ENCODE measurements at places on chromosomes 12 and 14.

DNA sequence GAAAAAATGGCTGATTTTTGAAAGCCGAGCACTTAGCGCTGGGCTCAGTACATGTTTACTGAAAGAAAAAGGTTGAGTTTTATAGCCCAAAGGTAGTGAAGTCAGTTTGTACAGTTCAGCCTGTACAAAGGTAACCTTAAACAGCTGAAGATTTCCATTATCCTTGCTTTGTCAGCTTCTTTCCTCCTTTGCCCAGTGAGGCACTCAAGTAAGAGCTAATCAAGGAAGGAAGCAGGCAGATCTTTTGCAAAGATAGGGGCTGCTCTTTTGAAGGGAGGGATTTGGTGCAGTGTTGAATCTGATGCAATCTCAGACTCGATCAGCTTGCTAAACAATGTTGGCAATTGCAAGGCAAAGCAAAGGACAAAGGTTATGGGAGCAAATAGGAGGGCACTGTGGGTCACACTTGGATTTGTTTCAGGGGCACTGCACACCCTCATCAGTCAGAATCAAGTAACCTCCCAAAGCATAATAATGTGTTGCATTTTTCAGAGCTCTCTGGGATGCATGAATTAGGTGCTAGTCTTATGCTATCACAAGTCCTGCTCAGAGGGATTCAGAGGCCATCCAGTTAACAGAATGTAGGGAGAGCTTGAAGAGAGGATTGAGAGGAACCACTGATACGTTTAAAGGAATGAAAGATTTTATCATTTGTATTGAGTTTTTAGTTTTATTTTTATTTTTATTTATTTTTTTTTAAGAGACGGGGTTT lies 44.4 kb downstream of the ANO6 start:
- no peak for DNase-seq

GRCh38 chr14:95504135-95505029 lies 12.1 kb downstream of the SYNE3 start:
- DNase-seq: no peak

DNA sequence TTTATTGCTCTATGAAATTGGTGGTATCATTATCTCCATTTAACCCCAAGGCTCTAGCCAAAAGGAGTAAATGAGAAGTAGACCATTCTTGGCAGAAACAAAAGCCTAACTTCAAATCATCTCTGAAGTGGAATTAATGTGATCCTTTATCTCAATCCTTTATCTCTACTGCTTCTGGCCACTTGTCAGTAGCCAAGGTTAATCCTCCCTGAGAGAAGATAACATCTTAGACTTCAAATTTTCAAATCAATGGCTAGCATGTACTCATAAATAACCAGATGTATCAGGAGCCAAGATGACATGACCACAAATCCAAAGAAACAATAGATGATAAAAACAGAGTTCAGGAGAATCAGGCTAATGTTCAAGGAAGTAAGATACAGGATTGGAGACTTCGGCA lies 123.1 kb upstream of the RASSF8 start:
- no peak for DNase-seq

DNA sequence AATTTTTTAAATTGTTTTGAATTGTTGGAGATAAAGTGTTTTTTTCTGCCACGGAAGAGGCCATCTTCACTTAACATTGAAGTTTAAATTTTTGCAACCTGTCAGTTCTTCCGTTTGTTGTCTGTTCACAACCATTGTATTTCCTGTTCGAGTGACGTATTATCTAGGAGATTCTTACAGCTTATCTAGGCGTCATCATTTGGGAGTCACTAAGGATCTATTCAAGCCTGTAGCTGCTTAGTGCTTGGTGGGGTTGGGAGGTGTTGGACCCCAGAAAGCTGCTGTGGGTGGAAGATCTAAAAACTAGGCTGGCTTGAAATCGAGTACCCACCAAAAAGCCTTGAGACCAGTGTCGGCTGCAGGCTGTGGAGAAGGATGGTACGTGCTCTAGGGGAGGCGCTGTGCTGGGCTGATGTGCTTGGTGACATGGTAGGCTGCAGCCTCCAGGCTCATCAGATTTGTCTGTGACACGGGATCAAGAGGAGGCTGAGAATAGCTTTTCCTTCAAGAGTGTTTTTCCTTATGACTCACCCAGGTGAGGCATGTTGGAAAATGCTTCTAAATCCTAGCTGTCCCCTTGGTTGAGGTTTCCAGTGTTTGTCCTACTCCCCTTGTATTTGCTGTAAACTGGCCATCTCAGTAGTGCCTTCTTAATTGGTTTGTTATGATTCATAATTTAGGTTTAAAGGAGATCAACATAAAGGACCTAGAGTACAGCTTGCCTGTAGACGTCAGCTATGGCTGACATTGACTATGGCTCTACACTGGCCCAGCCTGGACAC lies 57.8 kb downstream of the ATG14 start:
- no peak for DNase-seq

DNA sequence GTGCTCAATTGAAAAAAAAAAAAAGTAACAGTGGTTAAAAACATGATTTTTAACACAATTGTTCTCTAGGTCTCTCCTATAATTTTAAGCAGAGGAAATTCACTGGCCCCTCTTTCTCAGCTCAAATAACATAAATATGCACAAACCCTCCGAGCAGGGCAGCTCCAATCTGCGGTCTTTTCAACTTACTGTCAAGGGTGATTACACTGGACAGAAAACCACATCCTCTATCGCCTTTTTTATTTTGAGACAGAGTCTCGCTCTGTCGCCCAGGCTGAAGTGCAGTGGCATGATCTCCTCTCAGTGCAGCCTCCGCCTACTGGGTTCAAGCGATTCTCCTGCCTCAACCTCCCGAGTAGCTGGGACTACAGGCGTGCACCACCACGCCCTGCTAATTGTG lies 16.5 kb upstream of the GABARAPL1 start:
- no peak for DNase-seq

- DNase-seq: peak; percentile 57
Observed at GRCh38 chr14:34059925-34060650, 109.2 kb upstream of the EGLN3 start.

- DNase-seq: no peak
Observed at GRCh38 chr12:47356129-47356700, 276.5 kb upstream of the AMIGO2 start.

GRCh38 chr14:92959189-92959531 lies 36.2 kb downstream of the CHGA start:
- DNase-seq: peak; percentile 61

GRCh38 chr14:59630288-59630963 lies 53.8 kb upstream of the CCDC175 start:
- peak; percentile 51 for DNase-seq

DNA sequence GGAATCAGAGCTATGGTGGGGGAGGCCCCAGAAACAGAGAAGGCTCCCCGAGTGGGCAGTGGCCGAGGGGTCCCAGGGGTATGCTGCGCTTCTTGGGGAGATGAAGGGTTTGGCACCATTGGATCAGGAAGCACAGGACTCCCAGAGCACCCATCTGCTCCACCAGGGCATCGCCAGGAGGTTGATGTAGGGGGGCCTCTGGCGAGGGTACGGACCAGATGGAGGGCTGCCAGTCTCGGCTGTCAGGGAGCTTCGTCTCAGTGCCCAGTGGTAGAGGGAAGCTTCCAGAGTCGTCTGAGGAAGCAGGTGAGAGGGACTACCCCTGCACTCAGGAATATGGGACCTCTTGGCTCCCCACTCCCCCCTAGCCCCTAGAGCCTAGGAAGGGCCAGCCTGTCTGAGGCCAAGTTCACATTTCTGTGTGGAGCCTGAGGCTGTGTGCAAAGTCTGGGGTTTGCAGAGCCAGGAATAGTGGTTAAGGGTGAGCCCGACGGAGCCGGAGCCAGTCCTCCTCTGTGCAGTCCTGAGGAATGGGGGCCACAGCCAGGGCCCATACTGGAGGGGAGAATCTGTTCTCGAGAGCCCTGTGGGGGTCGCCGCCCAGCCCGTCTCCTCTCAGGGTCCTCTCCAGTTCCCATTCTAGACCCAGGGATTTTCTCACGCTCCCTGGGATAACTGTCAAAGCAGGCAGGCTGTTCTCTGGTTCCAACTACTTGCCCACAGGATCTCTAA lies 10.2 kb downstream of the SLC48A1 start:
- DNase-seq: peak; percentile 70

GRCh38 chr12:53381731-53382630 lies 2.0 kb downstream of the SP1 start:
- no peak for DNase-seq

- DNase-seq: no peak
Observed at GRCh38 chr14:74667758-74668157, 45.1 kb downstream of the AREL1 start.

- DNase-seq: no peak
Observed at GRCh38 chr12:22536971-22537544, 7.3 kb downstream of the C2CD5 start.

GRCh38 chr12:51160814-51161459 lies 12.0 kb downstream of the TFCP2 start:
- no peak for DNase-seq

GRCh38 chr14:103848175-103849077 lies 1.1 kb upstream of the PPP1R13B start:
- peak; percentile 80 for DNase-seq

- DNase-seq: no peak
Observed at GRCh38 chr14:70043001-70043400, 145.8 kb downstream of the SLC8A3 start.

DNA sequence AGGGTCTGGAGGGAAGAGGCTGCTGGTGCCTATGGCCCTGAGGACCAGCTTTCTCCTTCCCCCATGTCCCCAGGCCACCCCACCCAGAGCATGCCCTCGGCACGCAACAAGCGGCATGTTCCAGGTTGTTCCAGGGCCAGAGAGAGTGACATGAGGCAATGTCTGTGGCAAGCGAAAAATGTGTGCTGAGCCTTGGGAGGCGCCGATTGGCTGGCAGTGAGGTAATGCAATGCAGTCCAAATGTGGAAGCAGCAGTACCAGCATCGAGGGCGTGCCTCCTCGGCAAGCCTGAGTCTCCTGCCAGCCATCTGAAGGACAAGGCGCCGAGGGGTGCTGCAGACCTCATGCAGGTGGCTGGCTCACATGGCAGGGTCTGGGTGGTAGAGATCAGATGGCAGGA lies 423.8 kb downstream of the NRXN3 start:
- DNase-seq: peak; percentile 92
